AG20443 (cell line): ENCODE measurements at places on chromosomes 6 and 20.

GRCh38 chr6:125558907-125559306 is 190.5 kb upstream of the HEY2 start:
- no peak for DNase-seq

DNA sequence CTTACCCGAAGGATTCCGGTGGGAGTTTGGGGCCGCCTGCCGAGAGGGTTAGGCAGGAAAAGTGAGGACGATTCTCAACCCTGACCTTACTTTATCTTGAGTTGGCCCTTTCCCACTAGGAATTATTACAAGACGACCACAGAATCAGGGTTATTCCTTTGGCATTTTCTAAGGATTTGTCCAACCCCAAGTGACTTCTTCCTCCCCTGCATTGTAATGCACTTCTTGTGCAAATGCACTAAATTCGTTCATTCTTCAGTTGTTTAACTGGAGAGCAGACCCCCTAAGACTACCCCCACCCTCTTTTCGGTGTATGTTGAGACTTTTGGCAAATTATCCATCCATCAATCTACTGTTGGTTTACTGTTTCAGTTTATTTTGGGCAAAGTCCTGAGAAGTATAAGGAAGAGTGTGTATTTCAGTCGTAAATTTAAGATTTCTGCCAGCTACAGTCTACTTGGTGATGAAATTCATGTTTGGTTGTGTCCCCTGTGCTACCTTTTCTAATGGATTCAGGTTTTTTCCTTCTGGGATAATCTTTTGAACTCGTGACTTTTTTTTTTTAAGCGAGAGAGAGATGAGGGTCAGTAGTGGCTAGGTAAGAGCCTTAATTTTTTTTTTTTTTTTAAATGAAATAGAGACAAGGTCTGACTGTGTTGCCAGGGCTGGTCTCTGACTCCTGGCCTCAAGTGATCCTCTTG is 611 bp upstream of the TMEM217 start:
- no peak for DNase-seq

- DNase-seq: no peak
Measured at GRCh38 chr6:25375125-25375524, 96.0 kb downstream of the CARMIL1 start.

GRCh38 chr6:18675881-18676280 is 288.7 kb downstream of the RNF144B start:
- DNase-seq: no peak

- DNase-seq: no peak
Measured at GRCh38 chr6:39198528-39198927, 30.7 kb downstream of the KCNK5 start.

GRCh38 chr6:111427341-111428116 is 55.5 kb downstream of the REV3L start:
- DNase-seq: peak; percentile 56

GRCh38 chr6:44457596-44457995 is 70.1 kb downstream of the CDC5L start:
- DNase-seq: no peak

DNA sequence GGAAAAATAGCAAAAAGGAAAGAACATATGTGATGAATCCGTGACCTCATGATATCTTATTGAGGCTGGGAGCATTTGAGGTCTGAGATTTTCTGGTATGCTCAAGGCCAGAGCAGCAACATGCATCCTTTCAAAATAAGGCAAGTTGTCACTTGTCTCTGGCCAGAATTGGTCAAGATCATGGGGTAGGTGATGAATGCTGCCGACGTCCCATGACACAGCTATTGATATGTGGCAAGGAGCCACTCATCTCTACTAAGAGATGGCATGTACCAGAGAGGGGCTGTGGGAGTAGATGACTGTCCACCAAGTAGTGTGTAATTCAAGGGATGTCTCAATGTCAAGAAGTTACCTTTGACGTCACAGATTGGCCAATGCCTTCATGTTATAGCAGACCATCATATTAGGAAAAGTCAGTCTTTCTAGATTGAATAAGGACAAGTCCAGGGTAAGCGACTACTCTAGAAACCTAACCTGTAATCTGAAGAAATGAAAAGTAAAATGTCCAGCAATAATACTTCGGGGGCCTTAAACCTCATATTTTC is 527.4 kb downstream of the BMP2 start:
- DNase-seq: no peak

GRCh38 chr6:2783188-2783963 is 18.2 kb downstream of the WRNIP1 start:
- DNase-seq: no peak

DNA sequence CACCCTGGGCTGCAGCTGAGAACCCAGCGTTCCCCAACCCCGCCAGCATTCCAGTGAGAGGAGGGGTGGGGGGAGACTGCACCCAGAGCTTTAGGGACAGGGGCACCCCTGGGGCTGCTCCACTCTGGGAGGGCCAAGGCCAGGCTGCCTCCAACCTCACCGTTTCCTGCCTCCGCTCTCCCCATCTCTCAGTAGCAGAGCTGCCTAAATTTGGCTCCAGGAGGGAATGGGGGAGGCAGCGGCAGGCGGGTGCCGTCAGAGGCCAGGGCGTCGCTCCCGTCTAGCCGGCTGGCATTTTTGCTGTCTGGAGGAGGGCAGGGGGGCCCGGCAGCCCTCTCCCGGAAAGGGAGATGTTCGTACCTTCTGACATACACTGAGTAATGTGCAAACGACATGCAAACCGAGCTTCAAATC is 46.6 kb downstream of the NOL4L start:
- DNase-seq: peak; percentile 57

GRCh38 chr6:35363293-35363750 is 21.0 kb downstream of the PPARD start:
- DNase-seq: peak; percentile 72

DNA sequence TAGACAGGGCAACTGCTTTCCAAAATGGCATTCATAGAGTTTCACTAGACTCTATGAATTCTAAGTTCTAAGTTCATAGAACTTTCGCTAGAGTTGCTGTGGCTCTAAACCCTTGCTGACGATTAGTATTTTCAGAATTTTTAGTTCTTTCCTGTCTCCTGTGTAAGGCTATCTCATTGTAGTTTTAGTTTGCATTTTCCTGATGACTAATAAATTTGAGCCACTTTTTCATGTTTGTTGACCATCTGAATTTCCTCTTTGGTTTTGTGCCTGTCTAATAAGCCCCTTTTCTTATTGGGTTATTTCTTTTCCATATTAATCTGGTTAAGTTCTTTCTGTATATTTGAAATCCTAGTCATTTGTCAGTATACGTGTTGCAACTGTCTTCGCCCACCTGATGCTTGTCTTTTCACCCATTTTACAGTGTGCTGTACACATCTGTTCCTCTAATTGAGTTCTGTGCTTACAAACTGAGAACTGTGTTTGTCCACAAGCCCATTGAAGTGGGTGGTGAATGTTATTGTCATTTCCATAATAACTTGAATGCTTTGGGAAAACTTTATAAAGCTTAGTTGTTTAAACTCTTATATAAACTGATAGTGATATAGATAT is 177.7 kb upstream of the CDYL start:
- DNase-seq: no peak

- no peak for DNase-seq
Measured at GRCh38 chr20:6623989-6624388, 143.5 kb upstream of the BMP2 start.

GRCh38 chr6:30963641-30964040 is 19.9 kb upstream of the MUC21 start:
- DNase-seq: no peak

DNA sequence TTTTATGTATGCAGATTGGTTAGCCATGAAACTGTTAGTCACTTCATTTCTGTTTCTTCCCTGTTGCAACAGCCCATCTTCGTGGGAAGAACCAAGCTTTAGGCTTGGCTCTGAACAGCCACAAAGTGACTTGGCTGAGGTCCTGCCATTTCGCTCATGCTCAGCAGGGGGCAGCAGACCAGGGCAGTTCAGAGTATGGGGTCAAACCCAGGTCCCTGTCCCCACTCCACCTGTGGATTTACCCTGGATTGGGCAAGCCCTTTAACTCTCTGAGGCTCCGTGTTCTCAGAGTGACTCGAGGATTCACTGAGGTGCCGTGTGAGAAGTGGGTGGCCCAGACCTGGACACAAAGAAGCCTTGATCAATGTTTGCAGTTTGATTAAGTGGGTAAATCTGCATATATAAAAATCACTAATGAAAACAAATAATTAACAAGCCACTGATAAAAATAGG is 19.8 kb upstream of the MAP1LC3A start:
- peak; percentile 83 for DNase-seq

- peak; percentile 87 for DNase-seq
Measured at GRCh38 chr20:45833883-45834796, 541 bp downstream of the SNX21 start.

DNA sequence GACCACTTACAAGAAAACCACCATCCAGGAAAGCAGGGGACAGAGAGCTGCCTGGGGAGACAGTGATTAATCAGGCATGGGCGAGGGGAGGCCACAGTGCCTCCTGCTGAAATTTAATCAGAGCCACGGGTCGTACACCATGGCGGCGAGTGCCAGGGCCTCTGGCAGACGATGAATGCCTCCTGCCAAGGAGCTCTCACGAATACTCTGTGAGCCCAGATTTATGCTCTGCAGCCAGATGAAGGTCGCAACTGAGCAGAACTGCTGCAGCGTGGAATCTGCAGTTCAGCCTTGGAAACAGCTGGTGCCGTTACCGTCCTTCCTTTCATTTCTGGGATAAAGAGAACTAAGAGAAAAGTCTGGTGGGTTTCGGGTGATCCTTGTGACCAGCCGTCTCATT is 85.6 kb downstream of the BFSP1 start:
- no peak for DNase-seq

DNA sequence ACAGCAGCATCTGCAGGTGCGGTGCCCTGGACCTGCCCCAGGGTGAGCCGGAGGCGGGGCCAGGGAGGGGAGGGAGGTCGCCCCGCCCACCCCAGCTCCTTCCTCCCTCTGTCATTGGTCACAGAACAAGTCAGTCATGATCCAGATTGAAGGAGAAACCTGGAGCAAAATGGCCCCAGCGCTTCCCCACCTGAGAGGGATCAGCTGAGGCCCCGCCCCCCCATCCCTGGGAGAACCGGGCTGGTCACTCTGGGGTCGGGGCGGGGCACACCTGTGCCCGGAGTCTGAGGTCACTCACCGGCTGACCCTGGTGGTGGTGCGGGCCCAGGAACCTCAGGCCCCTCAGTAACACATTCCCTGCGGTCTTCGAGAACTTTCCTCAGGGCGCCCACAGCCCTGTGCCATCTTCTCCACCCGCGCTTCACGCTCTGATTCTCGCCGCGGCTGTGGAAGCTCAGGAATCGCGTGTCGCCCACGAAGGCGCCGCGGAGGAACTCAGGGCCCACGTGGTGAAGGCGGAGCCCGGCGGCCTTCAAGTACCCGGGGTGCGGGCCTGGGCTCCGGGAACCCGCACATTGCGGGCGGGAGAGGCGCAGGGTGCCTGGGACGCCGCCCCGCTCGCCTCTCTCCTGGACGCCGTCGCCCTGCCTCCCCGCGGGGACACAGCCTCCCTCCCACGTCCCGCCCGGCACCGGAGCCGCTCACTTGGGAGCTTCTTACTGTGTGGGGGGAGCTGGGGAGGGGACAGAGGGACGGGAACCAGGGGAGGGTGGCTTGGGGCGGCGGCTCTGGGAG is 36.4 kb upstream of the HLA-C start:
- DNase-seq: no peak

DNA sequence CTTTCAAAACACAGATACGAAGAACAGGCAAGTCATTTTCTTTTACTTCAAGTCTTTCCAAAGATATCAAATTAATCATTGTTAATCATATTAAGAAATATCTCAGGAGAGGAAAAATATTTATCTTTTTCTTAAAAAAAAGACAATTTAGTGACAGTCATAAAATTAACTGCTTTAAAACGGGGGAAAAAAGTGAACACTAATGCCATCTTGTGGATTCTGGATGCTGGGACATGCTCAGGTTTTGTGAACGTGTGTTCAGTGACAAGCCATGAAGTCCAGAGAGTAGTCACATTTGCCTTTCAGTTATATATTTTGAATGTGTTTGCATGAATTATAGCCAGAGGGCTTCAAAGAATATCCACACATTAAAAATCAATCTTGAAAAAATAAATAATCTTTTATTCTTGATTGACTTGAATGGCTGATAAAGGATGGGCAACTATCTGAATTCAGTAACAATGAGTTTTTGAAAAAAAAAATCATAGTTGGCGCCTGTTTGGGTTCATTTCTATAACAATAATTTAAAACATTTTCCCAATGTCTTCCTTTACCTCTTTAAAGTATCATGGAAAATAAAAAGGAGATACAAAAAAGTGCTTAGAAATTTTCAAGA is 74.7 kb upstream of the NOX3 start:
- peak; percentile 43 for DNase-seq

- peak; percentile 76 for DNase-seq
Measured at GRCh38 chr6:35047265-35048011, 93.7 kb downstream of the TCP11 start.

DNA sequence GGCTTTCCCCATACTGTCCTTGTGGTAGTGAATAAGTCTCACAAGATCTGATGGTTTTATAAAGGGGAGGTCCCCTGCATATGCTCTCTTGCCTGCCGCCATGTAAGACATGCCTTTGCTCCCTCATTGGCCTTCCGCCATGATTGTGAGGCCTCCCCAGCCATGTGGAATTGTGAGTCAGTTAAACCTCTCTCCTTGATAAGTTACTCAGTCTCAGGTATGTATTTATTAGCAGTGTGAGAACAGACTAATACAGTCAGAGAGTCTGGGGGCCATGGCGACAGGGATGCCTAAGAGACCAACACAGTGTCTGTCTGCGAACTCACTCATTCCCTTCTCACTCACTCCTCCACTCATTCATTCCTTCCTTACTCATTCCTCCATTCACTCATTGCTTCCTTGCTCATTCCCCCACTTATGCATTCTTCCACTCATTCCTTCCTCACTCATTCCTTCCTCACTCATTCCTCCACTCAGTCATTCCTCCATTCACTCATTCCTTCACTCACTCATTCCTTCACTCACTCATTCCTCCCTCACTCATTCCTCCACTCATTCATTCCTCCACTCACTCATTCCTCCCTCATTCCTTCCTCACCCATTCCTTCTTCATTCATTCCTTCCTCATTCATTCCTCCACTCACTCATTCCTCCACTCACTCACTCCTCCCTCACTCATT is 137.5 kb upstream of the AGPAT4 start:
- no peak for DNase-seq

GRCh38 chr6:8758412-8758811 is 323.1 kb upstream of the SLC35B3 start:
- no peak for DNase-seq

DNA sequence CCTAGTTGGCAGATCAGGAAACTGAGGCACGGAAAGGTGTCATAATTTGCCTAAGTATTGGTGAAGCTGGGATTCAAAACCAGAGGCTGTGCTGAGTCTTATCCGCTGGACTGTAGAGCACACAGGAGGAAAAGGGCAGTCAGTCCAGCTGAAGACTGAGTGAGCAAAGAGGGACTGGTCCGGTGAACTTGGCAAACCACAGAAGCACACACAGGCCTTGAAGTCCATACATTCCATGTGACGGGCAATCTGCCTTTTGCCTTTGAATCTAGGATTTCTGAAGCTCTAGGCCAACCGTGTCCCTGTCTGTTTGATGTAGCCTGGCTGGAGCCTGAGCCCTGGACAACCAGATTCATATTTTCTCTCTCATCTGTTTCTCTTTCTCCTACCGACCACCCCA is 34.3 kb upstream of the EPB41L1 start:
- DNase-seq: no peak

GRCh38 chr6:150142670-150143515 is at the start of gene PPP1R14C:
Gene PPP1R14C (plus strand): TSS chr6:150143044. CDS start chr6:150143193, 149 bp downstream.
- peak; percentile 85 for DNase-seq

- peak; percentile 54 for DNase-seq
Measured at GRCh38 chr20:22339091-22339881, 245.1 kb downstream of the FOXA2 start.
